ENCODE measurements at places on chromosomes 3 and 15.

DNA sequence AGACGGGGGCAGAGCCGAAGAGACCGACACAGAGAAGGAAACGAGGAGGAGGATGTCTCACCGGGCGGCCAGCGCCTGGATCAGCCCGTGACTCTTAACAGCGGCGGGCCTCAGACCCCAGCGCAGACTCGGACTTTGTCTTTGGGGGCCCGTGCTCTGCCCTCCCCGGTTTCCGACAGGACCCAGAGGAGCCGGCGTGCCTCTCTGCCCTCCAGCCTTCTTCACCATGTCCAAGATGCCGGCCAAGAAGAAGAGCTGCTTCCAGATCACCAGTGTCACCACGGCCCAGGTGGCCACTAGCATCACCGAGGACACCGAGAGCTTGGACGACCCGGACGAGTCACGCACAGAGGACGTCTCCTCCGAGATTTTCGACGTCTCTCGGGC is 1.0 kb downstream of the TSC22D2 start:
- DNase-seq = no peak

- DNase-seq = no peak
Observed at GRCh38 chr3:121111914-121112612, 204.1 kb downstream of the STXBP5L start.

DNA sequence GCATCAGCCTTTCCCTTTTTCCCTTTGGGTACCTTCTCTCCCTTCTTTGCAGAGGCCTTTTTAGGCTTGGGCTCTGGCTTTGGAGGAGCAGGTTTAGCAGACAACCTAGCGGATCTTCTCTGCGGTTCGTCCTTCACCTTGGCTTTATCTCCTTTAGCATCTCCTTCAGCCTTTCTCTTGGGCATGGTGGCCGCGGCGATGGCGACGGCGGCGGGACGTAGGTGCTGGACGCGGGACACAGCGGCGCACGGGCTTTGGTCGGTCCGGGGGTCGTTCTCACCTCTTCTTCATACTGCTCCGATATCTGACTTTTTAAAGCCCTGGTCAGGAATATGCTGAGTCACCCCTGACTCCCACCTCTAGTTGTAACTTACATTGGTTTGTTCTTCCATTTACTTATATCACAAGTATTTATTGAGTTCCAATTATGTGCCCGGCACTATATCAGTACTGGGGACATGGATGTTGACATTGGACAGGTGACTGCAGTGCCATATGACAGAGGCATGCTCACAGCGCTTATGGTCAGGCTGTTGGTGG is 43.1 kb upstream of the SH3BP5 start:
- DNase-seq = no peak

- no peak for DNase-seq
Observed at GRCh38 chr3:136749091-136749490, 3.1 kb downstream of the STAG1 start.

- no peak for DNase-seq
Observed at GRCh38 chr3:23979569-23979968, 34.5 kb downstream of the NR1D2 start.

GRCh38 chr3:12353796-12354525 is 65.1 kb downstream of the PPARG start:
- DNase-seq = no peak

DNA sequence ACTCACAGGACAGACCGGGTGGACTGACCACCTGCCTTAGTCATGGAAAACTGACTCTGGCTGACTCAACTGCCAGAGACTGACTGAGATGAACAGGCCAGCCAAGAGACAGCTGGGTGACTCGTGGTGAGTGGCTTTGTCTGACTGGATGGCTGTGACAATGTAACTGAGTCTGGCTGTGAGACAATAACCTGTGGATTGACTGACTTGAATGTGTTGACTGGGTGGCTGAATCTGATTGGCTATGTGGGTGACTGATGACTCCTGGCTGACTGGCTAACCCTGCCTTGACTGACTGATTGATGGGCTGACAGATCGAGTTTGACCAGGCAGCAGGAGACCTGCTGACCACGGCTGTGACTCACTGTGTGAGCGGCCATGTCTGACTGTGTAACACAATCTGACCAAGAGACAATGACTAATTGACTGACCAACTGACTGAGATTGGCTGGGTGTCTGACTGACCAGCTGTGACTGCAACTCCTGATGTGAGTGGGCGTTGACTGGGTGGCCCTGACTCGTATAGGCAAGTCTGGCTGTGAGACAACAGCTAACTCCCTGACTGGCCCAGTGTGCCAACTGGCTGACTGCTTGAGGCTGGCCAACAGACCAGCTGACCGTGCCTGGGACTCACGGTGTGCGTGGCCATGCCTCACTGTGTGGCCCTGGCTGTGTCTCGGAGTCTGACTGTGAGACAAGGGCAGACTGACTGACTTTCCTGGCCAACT is 509.1 kb downstream of the SHQ1 start:
- no peak for DNase-seq

- DNase-seq = peak; percentile 87
Observed at GRCh38 chr3:50572158-50572557, 2.8 kb downstream of the HEMK1 start.

DNA sequence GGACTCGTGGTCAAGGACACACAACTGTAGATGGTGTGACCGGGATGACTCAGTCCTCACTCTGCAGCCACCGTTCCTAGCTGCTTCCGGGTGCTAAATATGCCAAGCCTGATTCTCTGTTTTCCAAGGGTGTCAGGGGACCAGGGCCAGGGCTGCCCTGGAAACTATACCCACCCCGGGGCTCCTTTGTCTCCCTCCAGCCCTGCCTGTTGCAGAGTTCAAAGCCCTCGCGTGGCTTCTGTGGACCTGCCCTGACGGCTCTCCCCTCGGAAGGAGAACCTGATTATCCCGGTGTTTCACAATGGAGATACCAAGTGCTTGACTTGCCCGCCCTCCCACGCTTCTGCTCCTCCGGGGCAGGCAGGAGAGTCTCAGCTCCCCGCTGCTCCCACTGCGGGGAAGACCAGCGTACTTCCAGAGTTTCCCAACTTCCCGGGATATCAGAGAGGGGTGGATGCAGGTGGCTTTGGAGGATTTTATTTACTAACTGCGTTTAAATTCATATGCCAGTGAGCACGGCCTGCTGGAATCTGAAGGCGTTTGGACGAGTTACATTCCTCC is 125.0 kb downstream of the ASB7 start:
- DNase-seq = no peak

GRCh38 chr15:42955518-42955917 is 34.9 kb upstream of the TTBK2 start:
- no peak for DNase-seq

DNA sequence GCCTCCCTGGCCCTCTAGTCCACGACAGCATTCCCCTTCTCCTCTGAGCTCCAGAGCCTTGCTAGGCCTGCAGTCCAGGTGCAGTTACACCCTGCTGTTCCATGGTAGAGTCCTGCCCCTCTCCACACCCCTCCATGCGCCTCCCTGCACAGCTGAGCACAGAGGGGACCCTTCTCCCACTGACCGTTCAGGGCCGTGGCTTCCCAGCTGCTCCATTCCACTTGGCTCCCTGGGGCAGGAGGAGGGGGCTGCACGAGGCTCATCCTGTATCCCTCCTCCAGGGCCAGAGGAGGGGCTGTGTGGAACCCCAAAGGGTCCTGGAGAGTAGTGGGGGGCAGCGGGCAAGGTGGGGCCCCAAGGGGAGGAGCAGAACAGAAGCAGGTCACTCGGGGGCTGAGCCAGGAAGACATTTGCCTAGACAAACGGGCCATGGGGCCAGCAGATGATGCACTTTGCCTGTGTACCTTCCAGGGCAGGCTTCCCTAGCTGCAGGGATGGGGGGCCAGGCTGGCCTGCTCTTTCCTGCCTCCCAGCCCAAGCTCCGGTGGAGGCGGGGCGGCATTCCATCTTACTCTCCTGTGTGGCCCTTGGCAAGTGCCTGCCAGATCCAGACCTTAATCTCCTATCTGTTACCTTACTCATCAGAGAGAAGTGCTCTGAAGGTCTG is 20.7 kb upstream of the GOLGA6C start:
- DNase-seq = no peak

GRCh38 chr15:78065973-78066946 is 11.3 kb downstream of the TBC1D2B start:
- DNase-seq = no peak

DNA sequence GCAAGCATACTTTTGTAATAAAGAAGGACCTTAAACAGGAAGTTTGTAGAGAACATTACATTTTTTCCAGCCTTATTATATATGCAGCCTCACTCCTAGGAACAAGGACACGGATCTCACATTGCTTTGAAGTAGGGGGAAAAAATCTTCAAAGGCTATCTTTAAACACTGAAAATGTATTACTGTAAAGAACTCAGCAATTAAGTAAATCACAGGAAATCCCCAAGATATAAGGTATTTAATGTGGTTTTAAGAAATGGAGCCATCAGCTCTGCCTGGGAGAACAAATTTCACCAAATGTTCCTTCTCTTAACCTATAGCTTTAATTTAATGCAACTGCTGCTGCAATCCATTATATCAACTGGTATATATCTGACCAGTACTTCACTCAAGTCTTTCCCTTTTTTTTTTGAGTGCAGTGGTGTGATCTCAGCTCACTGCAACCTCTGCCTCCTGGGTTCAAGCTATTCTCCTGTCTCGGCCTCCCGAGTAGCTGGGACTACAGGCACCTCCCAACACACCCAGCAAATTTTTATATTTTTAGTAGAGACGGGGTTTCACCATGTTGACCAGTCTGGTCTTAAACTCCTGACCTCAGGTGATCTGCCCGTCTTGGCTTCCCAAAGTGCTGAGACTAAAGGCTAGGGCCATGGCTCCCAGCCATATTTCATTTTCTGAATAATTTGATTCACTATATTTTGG is 2.8 kb downstream of the BTLA start:
- DNase-seq = peak; percentile 36

DNA sequence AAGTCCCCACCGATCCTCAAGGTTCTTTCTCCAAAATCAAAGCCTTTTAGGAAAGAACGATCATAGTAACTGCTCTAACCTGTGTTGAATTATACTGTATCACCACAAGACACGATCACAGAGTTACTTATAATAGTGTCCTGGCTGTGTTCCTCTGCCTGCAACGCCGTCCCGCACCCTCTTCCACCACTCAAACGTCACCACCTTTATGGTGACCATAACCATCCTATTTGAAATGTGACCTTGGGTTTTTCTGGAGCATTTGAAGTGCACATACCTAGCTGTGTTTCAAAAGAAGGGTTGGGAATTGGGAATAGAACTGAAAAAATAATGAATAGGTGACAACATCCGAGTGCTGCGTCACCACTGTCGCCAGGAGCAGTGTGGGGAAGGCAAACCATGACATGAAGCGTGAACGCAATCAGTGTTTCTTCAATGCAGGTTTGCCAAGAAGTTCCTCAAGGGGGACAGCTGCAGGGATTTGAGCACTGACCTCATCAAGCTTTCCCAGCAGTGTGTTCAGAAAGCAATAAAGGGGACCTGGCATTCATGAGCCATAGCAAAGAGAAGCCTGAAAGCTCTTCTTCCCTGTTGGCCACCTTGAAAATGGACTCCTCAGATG is 769 bp upstream of the SELENOS start:
- DNase-seq = no peak

DNA sequence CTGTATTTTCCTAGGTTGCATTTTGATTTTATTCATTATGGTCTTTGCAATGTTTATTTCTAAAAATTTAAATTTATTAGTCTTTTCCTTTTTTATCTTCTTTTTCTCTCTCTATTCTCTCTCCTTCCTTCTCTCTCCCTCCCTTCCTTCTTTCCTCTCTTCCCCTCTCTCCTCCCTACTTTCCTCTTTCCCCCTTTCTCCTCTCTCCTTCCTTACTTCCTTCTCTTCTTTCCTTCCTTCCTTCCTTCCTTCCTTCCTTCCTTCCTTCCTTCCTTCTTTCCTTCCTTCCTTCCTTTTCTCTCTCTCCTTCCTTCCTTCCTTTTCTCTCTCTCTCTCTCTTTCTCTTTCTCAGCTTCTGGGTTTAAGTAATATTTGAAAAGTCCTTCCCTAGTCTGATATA is 72.8 kb upstream of the RASGRF1 start:
- DNase-seq = no peak

DNA sequence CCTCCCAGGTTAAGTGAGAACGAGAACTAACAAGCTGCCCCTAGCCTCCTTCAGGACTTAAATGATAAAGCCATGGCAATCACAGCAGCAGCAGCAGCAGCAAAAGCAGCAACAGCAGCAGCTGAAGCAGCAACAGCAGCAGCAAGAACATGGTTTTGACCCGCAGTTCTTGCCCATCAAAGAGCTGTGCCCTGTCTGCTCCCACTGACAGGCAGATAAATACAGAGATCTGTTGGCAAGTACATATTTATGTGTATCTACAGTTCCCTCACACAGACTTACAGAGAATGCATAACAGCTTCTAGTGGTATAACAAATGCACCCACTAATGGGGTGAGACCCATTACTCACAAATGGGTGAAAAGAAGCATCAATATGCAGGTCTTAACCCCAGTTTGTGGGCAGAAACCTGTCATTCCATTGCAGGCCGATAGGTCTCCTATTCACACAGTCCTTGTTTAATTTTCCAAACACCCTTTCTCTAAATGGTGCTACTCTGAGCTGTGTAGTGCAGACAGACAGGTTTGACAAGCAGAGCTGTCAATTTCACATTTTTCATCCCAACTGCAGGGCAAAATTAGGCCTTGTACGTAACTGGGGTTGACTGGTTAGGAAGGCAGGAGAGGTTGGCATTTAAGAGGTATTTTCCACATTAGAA is 316.3 kb downstream of the TIGIT start:
- no peak for DNase-seq

DNA sequence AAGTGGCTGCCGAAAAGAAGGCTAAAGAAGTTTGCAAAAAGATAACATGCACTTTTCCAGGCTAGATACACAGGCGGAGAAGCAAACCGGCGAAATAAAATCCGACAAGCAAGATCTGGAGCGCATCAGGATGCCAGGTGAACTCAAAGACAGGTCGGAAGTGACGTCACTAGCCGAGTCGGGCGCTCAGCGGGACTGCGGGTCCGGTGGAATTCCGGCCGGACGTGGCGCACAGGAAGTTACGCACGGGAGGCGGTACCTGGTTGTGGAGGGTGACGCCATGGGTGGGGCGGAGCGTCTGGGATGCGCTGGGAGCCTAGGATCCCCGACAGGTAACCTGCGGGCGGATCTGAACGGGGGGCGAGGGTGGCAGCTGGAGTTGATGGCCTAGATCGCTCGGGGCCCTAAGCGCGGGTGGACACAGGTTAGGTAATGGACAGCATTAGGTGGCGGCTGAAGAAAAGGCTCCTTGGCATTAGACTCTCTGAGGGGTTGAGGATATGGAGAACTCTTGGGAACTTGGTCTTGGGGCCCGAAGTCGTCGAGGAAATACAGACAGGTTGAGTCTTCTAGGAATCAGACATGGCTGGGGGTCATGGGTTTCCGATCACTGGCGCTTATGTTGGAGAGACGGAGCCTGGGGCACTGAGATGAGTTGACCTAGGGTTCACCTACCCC is 29.0 kb upstream of the EHHADH start:
- peak; percentile 94 for DNase-seq

DNA sequence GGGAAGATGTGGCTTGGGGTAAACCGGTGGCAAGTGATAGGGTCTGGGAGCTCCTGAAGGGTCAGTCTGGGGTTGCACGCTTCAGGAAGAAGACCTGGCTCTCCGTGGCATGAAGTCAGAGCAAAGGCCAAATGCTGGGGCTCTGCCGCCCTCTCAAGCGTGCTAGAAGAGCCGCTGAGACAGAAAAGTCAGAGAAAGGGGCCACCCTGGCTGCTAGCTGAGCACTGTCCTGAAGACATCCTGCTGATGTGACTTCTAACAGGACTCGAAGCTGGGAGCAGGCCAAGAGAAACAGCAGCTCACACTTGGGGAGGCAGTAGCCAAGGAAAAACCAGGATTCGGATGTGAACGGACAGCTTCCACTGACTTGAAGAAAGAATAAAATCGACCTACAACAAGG is 270.4 kb downstream of the OCA2 start:
- DNase-seq = no peak

- no peak for DNase-seq
Observed at GRCh38 chr3:127454968-127455367, 135.6 kb downstream of the TPRA1 start.
